NCI-H2171 (cell line): ENCODE measurements at places on chromosomes 4 and X.

- DNase-seq: no peak
Measured at GRCh38 chr4:89837385-89837992, 528 bp upstream of the SNCA start.

- DNase-seq: no peak
Measured at GRCh38 chr4:26819026-26819425, 41.6 kb upstream of the STIM2 start.

GRCh38 chrX:29518100-29518499 is 697.3 kb upstream of the MAGEB2 start:
- DNase-seq: no peak

- no peak for DNase-seq
Measured at GRCh38 chr4:184459413-184459812, 14.9 kb downstream of the IRF2 start.

GRCh38 chr4:165199722-165200121 is 7.6 kb upstream of the KLHL2 start:
- DNase-seq: no peak

DNA sequence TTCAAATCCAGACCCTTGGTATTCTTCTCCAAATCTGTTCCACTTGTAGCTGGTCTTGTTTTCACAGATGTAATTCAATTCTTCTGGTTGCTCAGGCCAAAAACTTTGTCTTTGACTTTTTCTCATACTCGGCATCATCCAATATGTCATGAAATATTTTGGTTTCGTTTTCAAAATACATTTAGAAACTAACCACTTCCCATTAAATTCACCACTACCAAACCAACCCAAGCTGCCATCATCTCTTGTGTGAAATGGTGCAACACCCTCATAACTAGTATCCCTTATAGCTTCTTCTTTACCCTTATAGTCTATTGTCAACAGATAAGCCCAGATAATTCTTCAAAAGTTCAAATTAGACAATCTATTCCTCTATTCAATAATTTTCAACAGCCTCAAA is 192.1 kb downstream of the PRR32 start:
- DNase-seq: no peak

GRCh38 chr4:21960793-21961192 is 12.2 kb upstream of the KCNIP4 start:
- DNase-seq: no peak

DNA sequence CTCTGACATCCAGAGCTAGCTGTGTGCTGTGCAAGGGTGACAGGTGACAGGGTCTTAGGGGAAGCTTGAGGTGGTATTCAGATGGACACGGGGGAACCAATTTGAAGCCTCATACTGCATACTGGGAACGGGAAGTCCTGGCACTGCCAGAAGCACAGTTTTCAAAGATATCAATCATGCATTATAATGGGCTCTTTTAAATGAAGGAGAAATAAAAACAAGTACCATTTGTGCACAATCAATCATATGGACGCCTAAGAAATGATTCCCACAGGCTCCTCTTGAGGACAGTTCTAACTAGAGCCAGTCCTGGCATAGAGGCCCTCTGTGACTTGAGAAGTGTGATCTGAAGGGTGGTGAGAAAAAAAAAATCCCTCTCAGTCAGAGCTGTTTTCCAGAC is 50.9 kb downstream of the TSC22D3 start:
- DNase-seq: no peak

DNA sequence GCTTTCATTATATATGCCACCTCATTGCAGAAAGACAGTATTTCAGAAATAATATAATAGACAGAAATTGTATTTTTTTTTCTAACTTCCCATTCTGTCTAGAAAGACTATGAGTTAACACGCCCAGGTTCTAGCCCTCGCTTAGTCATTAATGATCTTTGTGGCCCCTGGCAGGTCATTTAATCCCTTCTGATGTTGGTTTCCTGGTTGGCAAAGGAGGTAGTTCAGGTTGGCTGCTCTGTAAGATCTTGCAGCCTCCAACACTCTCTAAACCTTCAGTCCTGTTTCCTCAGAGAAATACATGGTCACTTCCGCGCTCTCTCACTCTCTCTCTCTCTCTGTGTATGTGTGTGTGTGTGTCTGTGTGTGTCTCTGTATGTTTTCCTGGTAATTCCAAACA is 156.3 kb upstream of the NOCT start:
- no peak for DNase-seq
